ENCODE measurements at places on chromosomes 5 and 9.

- no peak for DNase-seq
These were observed 11.6 kb upstream of the ABL1 start for GRCh38 chr9:130823435-130823834.

DNA sequence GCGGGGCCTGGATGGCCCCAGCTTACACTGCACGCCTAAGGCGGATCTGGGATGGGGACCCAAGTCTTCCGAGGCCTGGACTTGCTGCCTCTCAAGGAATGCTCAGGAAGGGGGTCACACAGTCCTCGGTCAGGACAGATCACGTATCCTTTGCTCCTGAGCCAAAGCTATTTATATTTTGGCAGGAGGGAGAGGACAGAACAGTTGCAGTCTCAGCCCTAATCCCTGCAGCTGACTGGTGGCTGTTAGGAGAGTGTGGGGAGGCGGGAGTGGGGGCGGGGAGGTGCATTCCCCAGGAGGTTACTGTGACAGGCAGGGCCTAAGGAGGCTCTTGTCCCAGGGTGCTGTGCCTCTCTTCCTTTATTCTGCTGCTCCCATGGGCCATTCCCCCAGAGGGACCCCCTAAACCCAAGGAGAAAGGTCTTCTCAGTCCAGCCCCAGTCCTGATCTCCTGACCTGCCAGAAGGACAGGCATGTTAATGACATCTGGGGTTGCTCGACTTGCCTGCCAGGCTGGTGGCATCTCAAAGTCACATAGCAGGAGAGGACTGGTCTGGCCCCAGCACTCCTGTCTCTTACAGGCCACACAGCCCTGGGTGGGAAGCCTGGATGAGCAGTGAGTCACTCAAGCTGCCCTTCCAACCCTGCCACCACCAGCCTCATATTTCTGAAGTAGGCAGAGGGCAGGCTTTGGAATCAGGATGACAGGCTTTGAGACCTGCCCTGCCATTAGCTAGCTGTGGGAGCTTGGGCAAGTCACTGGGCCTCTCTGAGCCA is 51.9 kb downstream of the COL27A1 start:
- no peak for DNase-seq

GRCh38 chr5:66377747-66378146 is 218.4 kb upstream of the MAST4 start:
- DNase-seq: no peak

DNA sequence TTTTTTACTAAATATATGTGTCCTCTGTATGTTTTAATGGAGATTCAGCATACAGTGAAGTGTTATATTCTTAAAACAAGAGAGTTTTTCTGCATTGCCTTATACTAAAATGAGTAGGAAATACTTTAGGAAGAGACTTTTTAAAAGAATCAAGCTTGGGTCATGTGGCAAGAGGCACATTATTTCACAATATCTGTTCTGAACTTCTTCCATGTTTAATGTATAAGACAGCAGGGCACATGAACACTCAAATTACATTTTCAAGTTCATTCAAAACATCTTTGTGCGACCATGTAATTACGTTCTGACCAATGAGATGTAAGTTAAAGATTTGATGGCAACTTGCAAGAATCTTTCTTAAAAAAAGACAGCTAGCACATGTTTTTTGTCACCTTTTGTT is 1055.9 kb downstream of the NR2F1-AS1 start:
- no peak for DNase-seq

GRCh38 chr5:175484829-175485228 is 6.5 kb downstream of the SFXN1 start:
- no peak for DNase-seq

- DNase-seq: no peak
These were observed 71.3 kb upstream of the FCN2 start for GRCh38 chr9:134809292-134809691.

DNA sequence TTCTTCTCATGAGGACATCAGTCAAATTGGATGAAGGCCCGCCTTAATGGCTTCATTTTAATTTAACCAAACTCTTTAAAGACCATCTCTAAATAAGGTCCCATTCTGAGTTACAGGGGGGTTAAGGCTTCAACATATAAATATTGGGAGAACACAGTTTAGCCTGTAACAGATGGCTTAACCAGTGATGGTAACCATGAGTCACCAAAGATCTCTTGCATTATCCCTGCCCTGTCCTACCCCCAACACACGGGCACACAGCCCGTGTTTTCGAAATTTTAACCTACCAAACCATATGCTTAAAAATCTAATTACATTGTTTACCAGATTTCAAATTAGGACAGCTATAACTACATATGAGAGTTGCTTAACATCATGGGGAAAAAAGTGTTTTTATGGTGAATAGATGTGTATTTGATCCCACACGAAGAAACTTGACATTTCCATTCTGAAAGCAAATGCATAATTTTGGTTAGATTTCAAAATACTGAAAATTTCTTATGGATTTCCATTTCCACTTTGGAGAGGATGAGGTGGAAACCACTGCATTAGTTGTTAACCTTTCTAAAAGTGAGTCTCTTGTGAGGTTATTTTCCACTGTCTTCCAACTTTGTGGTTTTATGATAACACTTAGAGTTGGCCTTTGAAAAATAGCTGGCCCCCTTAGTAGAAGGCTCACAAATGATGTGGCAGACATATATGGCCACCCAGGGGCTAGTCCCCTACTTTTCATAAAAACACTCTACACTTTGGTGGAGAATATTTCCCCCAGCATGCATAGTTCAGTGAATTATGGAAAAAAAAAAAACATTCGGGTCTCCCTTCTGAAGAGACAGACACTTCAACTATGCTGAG is 849.3 kb downstream of the TLE1 start:
- DNase-seq: no peak

- no peak for DNase-seq
These were observed 64.9 kb upstream of the ENTREP1 start for GRCh38 chr9:69260161-69260560.

DNA sequence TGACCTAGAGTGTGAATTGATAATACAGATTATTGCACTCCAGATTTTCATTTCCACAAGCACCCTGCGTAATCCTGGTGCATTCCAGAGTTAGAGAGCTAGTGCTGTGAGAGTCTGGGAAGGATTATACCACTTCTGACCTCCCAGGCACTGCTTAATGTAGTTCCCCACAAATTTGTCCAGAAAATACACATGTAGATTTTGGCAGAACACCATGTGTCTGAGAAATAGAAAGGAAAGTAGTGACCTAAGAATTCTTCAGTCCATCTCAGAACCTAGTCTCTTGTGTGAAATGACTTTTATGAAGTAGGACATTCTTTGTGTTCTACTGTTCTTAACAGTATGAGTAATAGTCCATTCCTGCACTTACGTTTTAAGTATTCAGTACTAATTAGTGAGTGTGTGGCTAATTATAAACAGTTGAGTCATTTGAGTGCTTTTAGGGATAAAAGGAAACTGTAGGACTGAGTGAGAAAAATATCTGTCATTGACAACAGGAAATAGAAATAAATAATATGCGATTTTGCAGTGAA is 27.8 kb upstream of the PTPDC1 start:
- no peak for DNase-seq

- DNase-seq: no peak
These were observed 49.5 kb upstream of the MCCC2 start for GRCh38 chr5:71537687-71538086.

GRCh38 chr9:75669721-75670120 is 220.8 kb upstream of the PCSK5 start:
- DNase-seq: no peak

DNA sequence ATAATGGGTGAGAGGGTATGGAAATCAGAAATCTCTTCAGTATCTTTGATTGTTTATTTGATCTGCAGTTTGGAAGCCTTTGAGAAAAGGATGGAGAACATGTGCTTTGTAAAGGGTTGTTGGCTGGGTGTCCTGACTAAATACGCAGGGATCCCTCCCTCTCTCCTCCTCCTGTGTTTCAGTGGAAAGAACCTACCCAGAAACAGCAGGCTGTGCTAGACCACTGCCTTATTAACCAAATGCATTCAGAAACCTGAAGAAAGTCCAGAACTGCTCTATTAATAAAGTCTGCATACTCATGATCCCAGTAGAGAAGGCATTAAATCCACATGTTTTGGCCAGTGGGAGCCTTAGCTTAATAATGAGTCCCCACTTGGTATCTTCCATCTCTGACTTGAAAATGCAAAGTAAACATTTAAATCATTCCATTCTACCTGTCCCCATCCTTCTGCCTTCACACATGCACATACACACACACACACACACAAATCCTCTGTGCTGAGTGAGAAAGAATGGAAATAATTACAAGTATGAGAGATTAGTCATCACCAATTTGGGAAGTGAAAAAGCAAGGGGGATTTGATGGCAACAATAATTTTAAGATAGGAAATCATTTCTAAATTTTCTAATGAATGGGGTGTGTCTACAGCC is 10.0 kb upstream of the LECT2 start:
- no peak for DNase-seq

GRCh38 chr9:96304230-96304629 is 2.3 kb upstream of the HSD17B3 start:
- DNase-seq: no peak

DNA sequence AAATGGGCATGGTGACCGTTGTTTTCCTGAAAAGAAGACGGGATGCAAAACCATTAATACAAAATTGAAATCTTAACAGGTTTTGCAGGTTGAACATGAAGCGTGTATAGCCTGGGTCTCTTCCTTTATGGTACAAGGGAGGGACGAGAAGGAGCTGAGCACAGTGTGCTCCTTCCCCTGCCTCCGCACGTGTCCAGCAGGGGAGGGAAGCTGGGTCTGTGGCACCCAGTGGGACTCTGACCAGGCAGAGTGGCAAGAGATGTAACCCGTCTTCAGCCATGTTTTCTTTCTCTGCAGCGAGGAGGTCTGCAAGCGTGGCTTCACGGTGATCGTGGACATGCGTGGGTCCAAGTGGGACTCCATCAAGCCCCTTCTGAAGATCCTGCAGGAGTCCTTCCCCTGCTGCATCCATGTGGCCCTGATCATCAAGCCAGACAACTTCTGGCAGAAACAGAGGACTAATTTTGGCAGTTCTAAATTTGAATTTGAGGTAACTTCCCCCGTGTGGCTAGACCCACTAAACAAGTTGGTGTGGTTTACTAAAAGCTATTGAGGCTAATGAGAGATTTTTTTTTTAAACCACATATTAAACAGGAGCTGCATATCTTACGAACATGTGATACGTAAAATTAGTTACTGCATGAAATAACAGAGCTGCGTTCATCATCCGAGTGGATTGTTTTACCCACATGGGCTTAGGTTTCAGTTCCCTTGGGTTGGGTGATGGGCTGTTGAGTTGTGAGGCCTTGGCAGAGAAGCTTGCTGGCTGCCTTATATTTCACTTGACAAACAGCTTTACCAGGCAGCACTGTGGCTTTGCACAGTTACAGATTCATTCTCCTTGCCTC is 143.7 kb downstream of the TRIO start:
- no peak for DNase-seq

- no peak for DNase-seq
These were observed 77.0 kb downstream of the C5orf15 start for GRCh38 chr5:133891390-133891789.

DNA sequence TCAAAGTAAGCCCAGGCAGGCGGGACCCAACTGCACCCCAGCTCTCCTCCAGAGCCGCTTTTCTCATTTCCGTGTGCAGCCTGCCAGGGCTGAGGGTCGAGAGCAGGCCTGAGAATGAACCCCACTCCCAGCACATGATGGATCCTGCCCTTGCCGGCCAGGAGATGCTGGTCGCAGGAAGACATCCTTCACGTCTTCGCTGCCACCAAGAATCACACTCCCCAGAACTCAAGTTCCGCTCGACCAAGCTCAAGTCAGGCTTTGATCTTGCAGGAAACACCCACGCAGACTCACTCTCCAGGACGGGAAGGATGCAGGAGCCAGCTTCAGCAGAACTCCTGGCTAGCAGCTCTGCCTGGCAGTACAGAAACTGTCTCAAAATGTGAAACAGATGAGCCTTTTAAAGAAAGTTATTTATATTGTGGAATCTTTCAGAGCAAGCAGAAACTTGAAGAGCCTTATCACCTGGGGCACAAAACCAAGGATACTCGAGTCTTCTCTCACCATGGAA is 102.4 kb downstream of the ROR2 start:
- DNase-seq: no peak

DNA sequence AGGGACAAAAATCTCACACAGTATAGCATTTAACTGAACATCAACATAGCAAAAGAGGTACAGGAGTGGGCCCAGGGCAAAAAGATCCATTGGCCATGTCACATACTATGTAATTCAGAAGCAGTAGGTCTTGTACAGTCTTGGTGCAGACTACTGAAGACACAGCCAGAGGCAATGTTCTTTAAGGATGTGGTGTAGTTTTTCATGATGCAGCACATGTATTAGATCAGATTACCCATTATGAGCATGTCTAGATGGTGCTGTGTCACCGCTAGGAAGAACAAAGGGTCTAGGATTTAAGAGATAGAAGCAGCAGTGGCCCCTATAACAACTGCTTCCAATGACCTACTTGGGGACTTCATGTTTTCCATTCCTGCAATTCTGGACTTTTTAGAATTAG is 610.4 kb upstream of the MEF2C start:
- DNase-seq: no peak

GRCh38 chr5:150573867-150574817 is 66.2 kb downstream of the NDST1 start:
- DNase-seq: no peak

- DNase-seq: no peak
These were observed 552 bp downstream of the OTULINL start for GRCh38 chr5:14581891-14582796.

DNA sequence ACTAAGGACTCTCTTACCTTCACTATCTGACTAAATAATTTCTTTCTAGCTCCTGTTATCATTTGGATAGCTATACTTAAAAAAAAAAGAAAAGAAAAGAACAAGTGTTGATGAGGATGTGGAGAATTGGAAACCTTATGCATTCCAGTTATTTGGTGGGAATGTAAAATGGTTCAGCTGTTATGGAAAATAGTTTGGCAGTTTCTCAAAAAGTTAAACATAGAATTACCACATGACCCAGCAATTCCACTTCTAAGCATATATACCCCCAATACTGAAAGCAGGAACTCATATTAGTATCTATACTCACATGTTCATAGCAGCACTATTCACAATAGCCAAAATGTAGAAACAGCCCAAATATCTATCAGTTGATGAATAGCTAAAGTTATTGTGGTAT is 61.1 kb downstream of the GNA14 start:
- DNase-seq: no peak

- DNase-seq: no peak
These were observed 157.8 kb downstream of the MED10 start for GRCh38 chr5:6220346-6221088.

Measured in iPS DF 19.7 (cell line).